ENCODE measurements at places on chromosomes 6 and 20. TPM values are rescaled to one million over a fixed set of nuclear protein-coding genes. Genes with fewer than 3 reads are reported as not detected.

The PLA2G7 gene
- 0.72 TPM for total RNA-seq

The ANKRD60 gene
- not detected for total RNA-seq

The HCRTR2 gene
- total RNA-seq = not detected

The RGS17 gene
- total RNA-seq = 0.02 TPM

The MUC22 gene
- total RNA-seq = 0.06 TPM

The KHDC3L gene
- not detected for total RNA-seq

The OOEP gene
- total RNA-seq = not detected

The CLVS2 gene
- total RNA-seq = 0.05 TPM

The ADGRF1 gene
- total RNA-seq = not detected

The RBM24 gene
- total RNA-seq = 229 TPM

The THEMIS gene
- 0.39 TPM for total RNA-seq

The SLC35F1 gene
- total RNA-seq = 6.2 TPM

- no peaks in the 10 kb centered on the region for H3K27me3 ChIP-seq
- H3K4me1 ChIP-seq = no peaks in the 10 kb centered on the region
- no peaks in the 10 kb centered on the region for H3K36me3 ChIP-seq
- no peak overlapping the region for H3K27ac ChIP-seq
- DNase-seq = no peak
These were observed 334.1 kb upstream of the KCNQ5 start for GRCh38 chr6:72287801-72288200.

GRCh38 chr6:36967301-36967700, 12.8 kb downstream of the PI16 start:
- peaks cover 26% of the 10 kb centered on the region for H3K4me1 ChIP-seq
- H3K27ac ChIP-seq = peak overlapping the region; percentile 68
- no peak overlapping the region for H3K4me3 ChIP-seq
- no peaks in the 10 kb centered on the region for H3K27me3 ChIP-seq
- peaks cover 58% of the 10 kb centered on the region for H3K36me3 ChIP-seq

GRCh38 chr6:88119769-88120168, 46.4 kb downstream of the CNR1 start:
- H3K27me3 ChIP-seq = no peaks in the 10 kb centered on the region
- H3K36me3 ChIP-seq = no peaks in the 10 kb centered on the region
- no peak for DNase-seq

DNA sequence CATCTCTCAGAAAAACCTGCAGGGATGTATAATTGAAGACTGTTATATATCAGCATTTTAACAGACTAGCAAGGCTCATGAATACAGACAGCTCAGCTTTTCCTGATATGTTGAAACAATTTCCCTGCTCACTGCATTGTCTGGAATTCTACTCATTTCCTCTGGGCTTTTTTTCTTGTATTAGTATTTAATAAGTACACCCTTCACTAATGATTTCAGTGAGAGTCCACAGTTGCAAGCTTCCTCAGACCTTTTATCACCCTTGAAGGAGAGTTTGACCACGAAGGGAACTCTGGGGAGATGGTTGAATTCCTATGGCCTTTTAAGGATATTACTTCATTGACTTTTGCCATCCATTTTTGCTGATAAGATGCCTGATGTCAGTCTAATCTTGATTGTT, 248.7 kb downstream of the ADGB start:
- no peak overlapping the region for H3K4me3 ChIP-seq
- no peaks in the 10 kb centered on the region for H3K27me3 ChIP-seq
- H3K4me1 ChIP-seq = no peaks in the 10 kb centered on the region
- no peak for DNase-seq
- H3K27ac ChIP-seq = no peak overlapping the region

GRCh38 chr20:64219202-64219601, 36.3 kb upstream of the PCMTD2 start:
- no peak overlapping the region for H3K4me3 ChIP-seq
- H3K27ac ChIP-seq = no peak overlapping the region
- no peak for DNase-seq
- no peaks in the 10 kb centered on the region for H3K27me3 ChIP-seq

- H3K4me1 ChIP-seq = peaks cover 43% of the 10 kb centered on the region
- no peaks in the 10 kb centered on the region for H3K27me3 ChIP-seq
- no peak for DNase-seq
- no peaks in the 10 kb centered on the region for H3K36me3 ChIP-seq
These were observed 79.4 kb downstream of the SNX5 start for GRCh38 chr20:17889226-17889625.

GRCh38 chr6:156464100-156464878, 312.9 kb upstream of the ARID1B start:
- no peak for DNase-seq
- no peaks in the 10 kb centered on the region for H3K36me3 ChIP-seq
- H3K4me1 ChIP-seq = no peaks in the 10 kb centered on the region
- no peak overlapping the region for H3K27ac ChIP-seq

- H3K27ac ChIP-seq = no peak overlapping the region
- peaks cover 27% of the 10 kb centered on the region for H3K27me3 ChIP-seq
- H3K4me3 ChIP-seq = peak overlapping the region; percentile 42
- peaks cover 26% of the 10 kb centered on the region for H3K4me1 ChIP-seq
- H3K36me3 ChIP-seq = no peaks in the 10 kb centered on the region
- peak; percentile 45 for DNase-seq
These were observed 3.8 kb downstream of the COL12A1 start for GRCh38 chr6:75201901-75202672.

DNA sequence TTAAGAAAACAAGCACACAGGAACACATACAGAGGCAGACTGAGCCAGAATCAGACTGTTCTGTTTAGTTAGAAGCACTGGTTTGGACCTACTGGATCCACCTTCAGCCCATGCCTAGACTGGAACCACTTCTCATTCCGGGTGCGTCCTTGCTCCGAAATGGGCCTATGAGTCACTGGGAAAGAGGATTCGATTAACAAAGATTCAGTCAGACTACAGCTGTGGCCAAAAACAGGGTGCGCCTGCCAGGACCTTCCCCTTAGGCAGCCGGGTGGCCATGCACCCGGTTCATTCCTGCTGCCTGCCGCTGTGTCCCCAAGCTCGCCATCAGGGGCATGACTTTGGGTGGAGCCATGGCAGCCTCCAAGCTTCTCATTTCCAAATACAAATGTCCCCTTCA, 14.5 kb upstream of the KCNK5 start:
- no peaks in the 10 kb centered on the region for H3K4me1 ChIP-seq
- no peaks in the 10 kb centered on the region for H3K27me3 ChIP-seq
- no peak overlapping the region for H3K4me3 ChIP-seq
- no peaks in the 10 kb centered on the region for H3K36me3 ChIP-seq
- no peak overlapping the region for H3K27ac ChIP-seq

DNA sequence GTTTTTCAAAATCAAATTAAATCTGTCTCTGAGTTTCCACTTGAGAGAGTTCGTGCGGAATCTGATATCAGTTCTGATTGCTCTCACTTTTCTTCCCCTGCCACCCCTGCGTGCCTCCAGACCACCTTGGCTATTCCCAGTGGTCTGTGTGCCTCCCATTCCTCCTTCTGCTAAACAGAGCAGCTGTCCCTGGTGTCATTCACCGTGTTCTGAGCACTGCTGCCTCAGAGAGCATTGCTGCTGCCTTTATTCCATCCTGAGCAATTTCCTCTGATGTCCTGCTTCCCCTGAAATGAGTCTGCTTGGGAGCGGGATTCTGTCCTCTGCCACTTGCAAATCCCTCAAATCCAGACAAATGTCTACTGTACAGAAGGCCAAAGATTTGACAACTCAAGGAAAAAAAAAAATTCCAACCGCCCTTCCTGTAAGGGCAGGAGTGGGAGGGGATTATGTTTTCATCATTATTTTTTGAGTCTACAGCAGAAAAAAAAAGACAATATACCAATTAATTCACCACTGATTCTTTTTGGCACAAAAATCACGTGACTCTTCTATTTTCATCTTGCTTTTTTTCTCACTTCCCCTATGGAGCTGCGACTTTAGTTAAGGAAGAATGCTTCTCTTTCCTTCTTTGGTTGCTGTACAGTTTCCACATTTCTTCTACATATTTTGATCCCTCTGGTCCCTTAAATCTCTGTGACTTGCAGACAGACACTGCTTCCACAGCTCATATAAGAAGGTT, 833.0 kb downstream of the EPHA7 start:
- no peak overlapping the region for H3K27ac ChIP-seq
- no peak overlapping the region for H3K4me3 ChIP-seq
- H3K27me3 ChIP-seq = no peaks in the 10 kb centered on the region
- H3K36me3 ChIP-seq = no peaks in the 10 kb centered on the region

- H3K27me3 ChIP-seq = peaks cover 57% of the 10 kb centered on the region
- H3K27ac ChIP-seq = no peak overlapping the region
- no peaks in the 10 kb centered on the region for H3K36me3 ChIP-seq
- no peak overlapping the region for H3K4me3 ChIP-seq
- no peak for DNase-seq
These were observed 176.1 kb downstream of the TRIM27 start for GRCh38 chr6:28747631-28748157.

DNA sequence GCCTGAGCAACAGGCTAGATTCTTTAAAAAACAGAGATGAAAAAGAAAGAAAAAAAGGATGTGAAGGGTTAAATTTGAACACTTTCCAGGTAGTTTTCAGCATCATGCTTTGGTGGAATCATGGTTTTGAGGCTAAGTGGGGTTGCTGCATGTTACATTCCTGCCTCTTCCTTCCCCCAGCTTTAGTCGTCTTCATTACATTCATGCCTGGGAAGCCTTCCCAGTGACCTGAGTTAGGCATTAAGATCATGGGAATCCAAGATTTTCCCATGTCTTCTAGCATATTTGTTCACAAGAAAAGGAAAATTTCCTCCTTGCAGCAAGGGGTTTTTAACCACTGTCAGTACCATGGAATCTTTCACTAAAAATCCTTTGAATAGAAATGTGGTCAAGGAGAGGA, 12.0 kb downstream of the TPX2 start:
- DNase-seq = no peak
- H3K4me3 ChIP-seq = no peak overlapping the region
- H3K27ac ChIP-seq = no peak overlapping the region
- no peaks in the 10 kb centered on the region for H3K27me3 ChIP-seq
- H3K36me3 ChIP-seq = no peaks in the 10 kb centered on the region

DNA sequence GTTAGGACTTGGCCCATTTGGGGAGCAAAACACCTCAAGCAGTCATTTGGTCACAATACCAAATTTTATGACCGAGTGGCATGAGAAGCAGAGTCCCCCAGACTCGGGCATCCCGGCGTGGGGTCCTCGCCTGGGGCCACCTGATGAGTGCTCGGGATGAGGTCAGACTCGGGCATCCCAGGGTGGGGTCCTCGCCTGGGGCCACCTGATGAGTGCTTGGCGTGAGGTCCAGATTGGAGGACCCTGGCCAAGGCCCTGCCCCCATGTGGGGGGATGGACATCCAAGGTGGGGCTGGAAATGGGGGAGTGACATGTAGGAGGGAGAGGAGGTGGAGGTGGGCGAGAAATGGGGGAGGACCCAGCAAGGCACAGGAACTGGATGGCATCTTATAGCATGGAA, 56.1 kb upstream of the CST7 start:
- no peaks in the 10 kb centered on the region for H3K27me3 ChIP-seq
- H3K27ac ChIP-seq = no peak overlapping the region
- DNase-seq = no peak
- H3K36me3 ChIP-seq = no peaks in the 10 kb centered on the region

DNA sequence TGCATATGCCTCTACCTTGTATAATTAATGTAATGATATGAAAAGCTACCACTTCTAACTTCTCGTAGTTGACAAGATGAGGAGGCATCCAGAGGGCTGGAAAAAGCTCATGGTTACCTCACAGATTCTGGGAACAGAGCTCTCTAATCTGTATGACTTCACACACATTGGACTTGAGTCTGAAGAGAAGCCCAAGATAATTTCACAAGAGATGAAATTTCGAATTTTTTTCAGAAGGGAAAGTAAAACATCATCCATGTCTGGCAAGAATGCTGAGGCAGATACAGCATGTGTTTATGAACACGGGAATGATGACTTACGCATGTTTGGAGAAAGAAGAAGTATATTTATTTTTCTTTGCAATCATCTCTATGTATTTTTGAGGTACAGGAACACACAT, 141.8 kb upstream of the TENT5A start:
- peaks cover 9% of the 10 kb centered on the region for H3K4me1 ChIP-seq
- H3K27me3 ChIP-seq = no peaks in the 10 kb centered on the region

GRCh38 chr6:99711302-99711701, 104.7 kb downstream of the PRDM13 start:
- H3K4me3 ChIP-seq = no peak overlapping the region
- no peaks in the 10 kb centered on the region for H3K36me3 ChIP-seq
- H3K27ac ChIP-seq = no peak overlapping the region
- DNase-seq = no peak
- H3K4me1 ChIP-seq = no peaks in the 10 kb centered on the region

DNA sequence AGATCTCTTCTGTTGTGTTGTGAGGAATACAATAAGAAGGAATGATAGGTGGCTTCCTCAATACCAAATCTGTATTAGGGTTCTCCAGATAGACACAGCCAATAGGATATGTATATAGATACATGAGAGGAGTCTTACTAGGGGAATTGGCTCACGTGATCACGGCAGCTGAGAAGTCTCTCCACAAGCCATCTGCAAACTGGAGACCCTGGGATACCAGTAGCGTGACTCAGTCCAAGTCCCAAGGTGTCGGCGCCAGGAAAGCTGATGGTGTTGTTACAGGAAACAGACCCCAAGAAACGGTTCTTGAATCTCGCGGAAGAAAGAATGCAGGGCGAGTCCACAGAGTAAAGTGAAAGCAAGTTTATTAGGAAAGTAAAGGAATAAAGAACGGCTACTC, 61.4 kb downstream of the SYTL3 start:
- no peak for DNase-seq
- no peaks in the 10 kb centered on the region for H3K36me3 ChIP-seq
- H3K27me3 ChIP-seq = no peaks in the 10 kb centered on the region
- H3K4me1 ChIP-seq = peaks cover 17% of the 10 kb centered on the region

GRCh38 chr6:1263850-1264377, 48.0 kb upstream of the FOXQ1 start:
- H3K4me1 ChIP-seq = no peaks in the 10 kb centered on the region
- no peak overlapping the region for H3K27ac ChIP-seq
- no peak overlapping the region for H3K4me3 ChIP-seq
- no peak for DNase-seq
- no peaks in the 10 kb centered on the region for H3K27me3 ChIP-seq

DNA sequence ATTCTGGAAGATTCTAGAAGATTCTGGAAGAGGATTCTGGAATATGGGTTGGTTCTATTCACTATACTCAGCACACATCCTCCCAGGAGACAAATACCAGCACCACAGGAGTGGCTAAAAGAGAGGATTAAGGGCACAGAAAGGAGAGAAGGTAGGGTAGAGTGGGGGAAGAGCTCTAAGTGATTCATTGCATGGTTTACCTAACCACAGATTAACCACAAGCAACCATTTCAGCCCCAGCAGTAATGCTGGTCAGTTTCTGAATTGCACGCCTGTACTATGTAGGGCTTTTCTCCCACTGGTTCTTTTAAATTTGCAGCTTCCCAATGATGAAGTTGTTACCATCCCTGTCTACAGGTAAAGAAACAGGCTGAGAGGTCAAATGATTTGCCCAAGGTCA, 192.7 kb upstream of the PMEPA1 start:
- H3K27me3 ChIP-seq = no peaks in the 10 kb centered on the region
- DNase-seq = no peak
- H3K36me3 ChIP-seq = no peaks in the 10 kb centered on the region
- no peak overlapping the region for H3K4me3 ChIP-seq

All from heart left ventricle (tissue), 16 donors.